ENCODE measurements at places on chromosomes 1 and 21.

- no peak for DNase-seq
These were observed 29.6 kb downstream of the VANGL1 start for GRCh38 chr1:115671176-115671934.

DNA sequence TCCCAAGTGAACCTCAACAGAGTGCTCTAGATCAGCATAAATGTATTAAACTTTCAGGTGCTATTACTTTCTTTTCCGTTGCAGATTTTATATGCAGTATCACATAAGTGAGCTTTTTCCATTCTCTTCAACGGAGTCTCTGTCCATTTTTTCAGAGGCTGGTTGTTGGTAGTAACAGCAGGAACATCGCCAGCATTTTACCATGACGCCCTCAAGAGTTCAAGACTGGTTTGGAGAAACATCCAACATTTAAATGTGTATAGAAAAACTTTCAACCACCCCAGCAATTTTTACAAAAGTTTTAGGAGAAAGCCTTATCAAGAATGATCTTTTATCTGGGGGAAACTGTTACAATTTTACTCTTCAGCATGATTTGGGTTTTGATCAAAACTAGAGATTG lies 117.0 kb downstream of the TGFB2 start:
- DNase-seq, result no peak

DNA sequence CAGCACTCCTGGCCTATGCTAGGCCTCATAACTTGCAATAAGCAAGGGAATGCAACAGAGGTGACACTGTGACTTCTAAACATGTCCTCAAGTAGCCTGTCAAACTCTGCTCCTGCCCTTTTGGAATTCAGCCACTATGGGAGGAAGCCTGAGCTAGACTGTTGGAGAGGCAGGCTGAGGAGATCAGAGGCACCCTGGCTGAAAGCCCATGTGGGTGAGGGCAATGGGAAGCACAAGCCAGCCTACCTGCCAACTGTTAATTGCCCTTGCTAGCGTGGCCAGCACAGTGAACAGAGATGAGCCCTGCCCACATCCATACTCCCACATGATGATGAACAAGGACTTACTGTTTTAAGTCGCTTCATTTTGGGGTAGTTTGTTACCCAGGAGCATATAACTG lies 17.7 kb downstream of the GNB1 start:
- DNase-seq, result no peak

DNA sequence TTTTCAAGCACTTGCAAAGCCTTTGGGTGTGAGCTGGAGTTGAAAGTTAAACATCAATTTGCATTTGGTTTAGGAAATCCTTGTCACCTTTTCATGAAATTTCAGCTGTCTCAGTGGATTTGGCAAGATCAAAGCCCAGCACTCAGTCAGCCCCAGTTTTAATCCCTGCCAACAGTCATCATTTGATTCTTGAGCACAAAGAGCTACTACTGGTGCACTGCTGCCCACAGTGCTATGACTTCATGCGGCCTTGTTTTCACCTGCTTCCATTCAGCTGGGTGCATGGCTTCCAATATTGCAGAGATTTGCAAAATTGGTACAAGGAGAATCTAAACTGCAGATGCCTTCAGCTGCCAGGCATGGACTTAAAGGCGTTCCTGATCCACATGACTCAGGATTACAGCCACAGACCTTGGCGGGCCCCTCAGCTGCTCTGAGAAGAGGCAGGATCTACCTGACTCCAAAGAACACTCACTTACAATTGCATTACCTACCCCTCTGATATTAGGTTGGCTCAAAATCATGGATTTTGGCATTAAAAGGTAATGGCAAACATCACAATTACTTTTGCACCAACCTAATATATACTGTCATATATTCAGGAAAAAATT lies 259.1 kb downstream of the DSCAM start:
- DNase-seq, result no peak

DNA sequence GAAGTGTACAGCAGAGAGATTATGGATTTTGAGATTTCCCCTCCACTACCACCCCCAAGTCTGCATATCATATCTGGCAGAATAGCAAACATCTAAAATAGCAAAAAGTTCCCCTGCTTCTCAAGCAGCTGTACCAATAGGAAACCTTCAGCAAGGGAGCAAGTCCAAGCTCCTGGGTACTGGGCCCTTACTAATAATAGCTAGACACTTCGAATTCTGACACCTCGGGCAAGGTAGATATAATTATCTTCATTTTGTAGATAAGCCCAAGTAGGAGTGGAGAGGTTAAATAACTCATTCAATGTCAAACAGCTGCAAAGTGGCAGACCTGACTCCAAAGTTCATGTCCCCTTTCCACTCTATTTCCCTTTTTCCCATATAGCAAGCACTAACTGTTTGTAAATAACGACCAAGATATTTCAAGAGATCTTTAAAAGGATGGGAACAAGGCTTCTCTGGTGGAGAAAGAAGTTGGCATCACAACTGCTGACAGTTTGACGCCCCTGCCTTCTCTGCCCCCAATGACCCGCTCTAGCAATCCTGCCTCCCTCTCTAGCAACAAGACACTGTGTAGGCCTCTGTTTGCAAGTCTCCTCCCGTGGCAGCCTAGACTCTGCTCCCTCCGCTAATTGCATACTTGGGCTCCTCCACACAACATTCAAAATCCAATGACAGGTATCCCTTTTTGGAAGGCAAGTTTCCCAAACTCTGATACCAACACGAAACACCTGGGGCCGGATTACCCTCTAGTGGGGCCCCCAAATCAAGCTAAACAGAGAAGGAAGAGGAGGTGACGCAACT lies 18.7 kb upstream of the ADAR start:
- no peak for DNase-seq

- DNase-seq, result no peak
These were observed 75.1 kb downstream of the PGM1 start for GRCh38 chr1:63668298-63668697.

DNA sequence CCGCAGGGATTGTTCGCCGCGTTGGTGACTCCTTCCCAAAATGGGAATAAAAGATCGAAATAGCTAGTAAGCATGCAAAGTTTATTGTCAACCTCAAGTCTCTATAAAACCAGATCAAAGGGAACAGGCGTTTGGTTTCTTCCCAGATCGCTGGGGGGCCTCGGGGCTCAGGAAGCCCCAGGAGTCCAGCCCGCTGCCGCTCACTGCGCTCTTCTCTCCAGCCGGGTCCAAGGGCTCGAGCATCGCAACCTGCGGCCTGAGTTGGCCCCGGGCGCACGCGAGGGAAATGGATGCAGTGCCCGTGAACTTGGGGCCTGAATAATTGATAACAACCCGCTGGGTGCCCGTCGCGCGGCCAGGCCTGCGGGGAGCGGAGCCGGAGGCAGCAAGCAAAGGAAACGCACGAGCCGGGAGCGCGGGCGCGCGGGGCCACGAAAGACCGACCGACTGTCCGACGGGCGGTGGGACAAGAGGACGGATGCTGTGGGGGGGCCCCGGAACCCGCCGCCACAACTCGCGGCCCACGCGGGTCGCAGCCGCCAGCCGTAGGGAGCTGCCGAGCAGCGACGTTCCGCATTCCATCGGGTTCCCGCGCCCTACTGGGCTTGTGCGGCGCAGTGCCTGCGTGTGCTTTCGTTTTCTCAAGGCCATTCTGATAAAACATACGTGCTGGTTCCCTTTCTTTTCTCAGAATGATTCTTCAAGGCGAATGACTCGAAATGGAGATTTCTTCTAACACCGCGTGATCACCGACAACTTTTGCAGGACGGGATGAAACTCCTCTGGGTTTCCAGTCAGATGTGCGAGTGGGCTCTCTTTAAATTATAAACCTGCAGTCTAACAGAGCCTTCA lies 14.0 kb upstream of the ALX3 start:
- DNase-seq, result no peak

- no peak for DNase-seq
These were observed 64.8 kb downstream of the ALPL start for GRCh38 chr1:21573971-21574465.

GRCh38 chr1:180631194-180631765 lies 542 bp upstream of the XPR1 start:
- no peak for DNase-seq

- no peak for DNase-seq
These were observed 382.3 kb upstream of the ZRANB2 start for GRCh38 chr1:71463144-71463543.

DNA sequence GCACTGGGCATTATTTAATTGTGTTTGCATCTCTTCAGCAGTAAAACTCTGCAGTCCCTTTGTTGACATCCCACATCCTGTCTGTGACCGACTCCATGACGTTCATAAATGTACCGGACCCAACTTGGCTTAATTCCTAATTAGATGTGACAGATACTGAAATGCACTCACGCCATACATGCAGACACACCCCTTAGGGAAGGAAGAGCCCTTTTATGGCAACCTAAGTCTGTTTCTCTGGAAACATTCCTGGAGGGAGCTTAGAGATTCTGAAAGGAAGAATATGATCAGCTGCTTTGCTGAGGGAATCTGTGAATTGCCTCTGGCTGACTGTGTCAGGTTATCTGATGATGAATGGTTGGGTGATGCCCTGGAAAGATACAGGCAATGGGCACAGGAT lies 33.4 kb downstream of the ADAMTS5 start:
- DNase-seq, result no peak

DNA sequence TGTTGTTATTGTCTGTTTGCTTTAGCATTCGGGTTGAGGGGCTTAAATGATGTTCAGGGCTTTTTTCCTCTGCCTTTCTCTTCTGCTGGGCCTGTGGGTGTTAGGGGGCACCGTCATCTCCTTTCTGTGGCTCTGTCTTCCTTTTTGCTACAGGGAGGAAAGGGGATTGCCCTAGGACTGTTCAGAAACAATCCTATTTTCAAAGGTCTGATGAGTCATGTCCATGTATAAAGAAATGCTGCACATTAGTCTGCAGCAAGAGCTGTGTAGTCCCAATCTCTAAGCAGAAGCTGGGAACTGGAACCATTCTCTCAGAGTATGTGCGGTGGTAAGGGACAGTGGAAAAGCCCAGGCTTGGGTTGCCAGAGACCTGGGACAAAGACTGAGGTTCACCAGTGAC lies 462.3 kb downstream of the OMA1 start:
- no peak for DNase-seq

GRCh38 chr1:115680730-115681111 lies 39.0 kb downstream of the VANGL1 start:
- DNase-seq, result no peak

- no peak for DNase-seq
These were observed 158.8 kb downstream of the CLIC6 start for GRCh38 chr21:34827445-34828235.

- no peak for DNase-seq
These were observed 143.2 kb downstream of the ATP6V1G3 start for GRCh38 chr1:198397208-198397808.

GRCh38 chr1:162389971-162390370 lies 8.4 kb downstream of the C1orf226 start:
- no peak for DNase-seq

- DNase-seq, result no peak
These were observed 1.2 kb downstream of the RERE start for GRCh38 chr1:8816264-8816663.

GRCh38 chr1:221308534-221309511 lies 429.6 kb downstream of the HLX start:
- DNase-seq, result no peak
